ENCODE measurements at places on chromosomes 4 and X.

DNA sequence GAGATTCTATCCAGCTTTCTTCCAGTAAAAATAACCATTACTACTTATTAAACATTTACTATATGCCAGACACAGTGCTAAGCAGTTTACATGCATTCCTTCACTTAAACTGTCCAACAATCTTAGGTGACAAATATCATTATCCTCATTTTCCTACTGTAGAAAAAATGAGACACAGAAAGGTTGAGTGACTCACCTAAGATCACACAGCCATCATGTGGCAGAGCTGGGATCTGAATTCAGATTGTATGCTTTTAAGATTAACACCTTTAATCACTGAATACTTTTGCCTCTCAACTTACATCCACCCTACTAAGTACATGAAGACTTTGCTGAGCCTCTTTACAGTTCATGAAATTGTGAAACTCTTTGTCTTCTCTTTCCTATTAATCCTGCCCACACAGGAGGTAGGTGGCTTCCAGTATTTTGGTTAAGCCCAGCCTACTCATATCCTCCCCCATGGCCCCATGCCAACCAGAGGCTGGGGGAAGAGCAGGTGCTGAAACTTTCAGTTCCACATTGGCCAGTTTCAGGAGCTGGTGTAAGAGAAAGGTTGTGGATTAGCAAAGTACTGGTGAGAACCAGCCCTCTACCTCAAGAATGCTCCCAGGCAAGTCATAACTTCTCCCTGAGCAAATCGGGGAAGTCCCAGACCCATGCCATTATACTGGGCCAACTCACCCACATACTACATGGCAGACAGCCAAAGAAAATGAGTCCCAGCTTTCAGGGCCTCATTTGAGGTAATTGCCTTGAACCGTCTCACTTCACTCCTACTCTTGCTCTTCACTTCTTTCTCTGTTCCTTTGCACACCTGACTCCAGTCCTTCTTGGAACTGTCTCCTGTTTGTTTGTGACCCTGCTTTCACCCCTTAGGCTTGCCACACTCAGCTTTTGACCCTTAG, 211.1 kb downstream of the GUCY2F start:
- no peak for DNase-seq

GRCh38 chr4:166432125-166432524, 559.1 kb downstream of the TLL1 start:
- no peak for DNase-seq

GRCh38 chr4:28350485-28350884, 1489.8 kb downstream of the STIM2 start:
- DNase-seq: no peak

GRCh38 chrX:9612146-9612505, 147.3 kb downstream of the TBL1X start:
- no peak for DNase-seq

DNA sequence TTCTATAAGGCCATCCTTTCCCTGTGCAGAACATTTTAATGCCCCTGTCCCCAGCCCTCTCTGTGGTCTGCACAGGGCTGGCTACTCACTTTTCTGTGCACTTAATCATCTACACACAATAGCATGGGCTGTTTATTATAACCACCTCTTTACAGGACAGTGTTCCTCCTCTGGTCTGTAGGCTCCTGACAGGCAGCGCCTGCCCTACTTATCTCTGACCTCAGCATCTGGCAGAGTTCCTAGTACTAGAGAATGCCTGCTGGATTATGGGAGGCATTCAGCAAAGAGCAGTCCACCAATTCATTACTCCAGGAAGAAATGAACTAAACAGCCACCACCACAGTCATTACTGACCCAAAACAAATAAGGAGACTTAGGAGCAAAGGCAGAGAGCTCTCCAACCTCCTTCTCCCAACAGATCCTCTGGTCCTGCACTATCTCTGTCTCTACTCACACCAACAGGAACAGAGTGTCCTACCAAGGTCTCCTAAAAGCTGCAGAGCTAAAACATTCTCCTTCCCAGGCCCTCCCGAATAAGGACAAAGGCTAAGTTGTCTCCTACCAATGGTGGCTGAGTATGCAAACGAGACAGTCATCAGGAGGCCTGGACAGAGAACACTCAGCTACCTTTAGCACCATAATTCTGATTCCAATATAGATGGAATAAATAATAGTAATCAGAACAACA, 279.2 kb downstream of the QDPR start:
- DNase-seq: no peak

DNA sequence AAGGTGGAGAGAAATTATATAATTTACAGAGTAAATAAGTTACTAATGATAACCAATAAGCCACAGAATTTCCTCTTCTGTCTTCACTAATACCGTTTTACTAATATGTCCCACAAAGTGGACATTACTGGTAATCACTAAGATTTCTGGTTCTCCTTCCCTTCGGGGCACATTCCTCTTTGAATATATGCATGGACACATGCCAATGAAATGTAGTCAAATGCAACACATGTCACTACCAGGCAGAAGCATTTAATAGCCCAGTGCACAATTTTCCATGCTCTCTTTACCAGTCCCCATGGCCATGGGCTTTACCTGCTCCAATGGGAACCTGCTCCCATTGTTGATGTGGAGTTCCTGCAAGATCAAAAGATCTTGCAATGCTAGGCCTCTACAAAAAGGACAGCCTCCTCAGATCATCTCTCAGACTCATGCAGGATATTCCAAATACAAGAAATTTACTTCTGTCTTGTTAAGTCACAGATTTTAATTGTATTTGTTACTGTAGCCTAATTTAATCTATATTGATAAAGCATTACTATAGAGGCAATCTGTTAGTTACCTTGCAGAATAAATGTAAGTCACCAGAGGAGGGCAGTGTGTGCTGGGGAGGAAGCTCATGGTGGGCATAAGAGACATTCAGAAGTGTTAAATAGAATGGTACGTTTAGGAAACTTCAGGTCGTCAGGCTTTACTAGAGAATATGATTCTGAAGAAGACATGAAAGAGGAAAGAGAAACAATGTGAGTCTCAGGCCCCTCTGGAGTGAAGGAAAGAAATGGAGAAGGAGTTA, 37.1 kb upstream of the INPP4B start:
- no peak for DNase-seq

DNA sequence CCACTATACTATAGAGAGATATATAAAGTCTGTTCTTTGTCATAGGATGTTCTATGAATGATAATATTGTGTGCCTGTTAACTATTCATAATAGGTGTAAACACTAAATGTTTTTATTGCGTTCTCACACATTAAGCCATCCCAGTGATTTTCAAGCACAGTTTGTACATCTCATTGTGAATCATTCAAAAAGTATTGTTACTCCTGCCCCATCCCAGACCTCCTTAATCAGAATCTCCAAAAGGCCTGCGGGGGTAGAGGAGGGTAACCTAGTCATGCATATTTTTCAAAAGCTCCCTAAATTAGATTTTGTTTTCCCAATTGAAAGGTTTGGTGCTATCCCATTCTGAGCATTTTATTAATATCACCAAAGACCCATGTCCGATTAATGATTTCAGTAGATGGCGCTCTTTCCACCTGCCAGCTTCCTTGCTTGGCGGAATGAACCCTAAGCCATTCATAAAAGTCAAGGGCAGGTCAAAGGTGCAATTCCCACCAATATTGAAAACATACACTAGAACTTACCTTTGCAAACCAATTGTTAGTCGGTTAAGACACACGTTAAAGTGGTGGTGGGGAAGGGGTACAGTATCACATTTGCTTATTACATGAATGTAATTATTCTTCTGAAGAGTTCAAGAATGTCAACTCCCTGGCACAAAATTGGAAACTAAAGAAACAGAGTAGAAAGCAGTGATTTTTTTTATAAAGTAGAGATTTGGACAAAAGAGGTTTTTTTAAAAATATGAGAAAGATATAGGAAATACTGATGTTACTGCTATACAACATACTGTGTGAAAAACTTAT, 5.8 kb upstream of the TET2 start:
- DNase-seq: no peak

DNA sequence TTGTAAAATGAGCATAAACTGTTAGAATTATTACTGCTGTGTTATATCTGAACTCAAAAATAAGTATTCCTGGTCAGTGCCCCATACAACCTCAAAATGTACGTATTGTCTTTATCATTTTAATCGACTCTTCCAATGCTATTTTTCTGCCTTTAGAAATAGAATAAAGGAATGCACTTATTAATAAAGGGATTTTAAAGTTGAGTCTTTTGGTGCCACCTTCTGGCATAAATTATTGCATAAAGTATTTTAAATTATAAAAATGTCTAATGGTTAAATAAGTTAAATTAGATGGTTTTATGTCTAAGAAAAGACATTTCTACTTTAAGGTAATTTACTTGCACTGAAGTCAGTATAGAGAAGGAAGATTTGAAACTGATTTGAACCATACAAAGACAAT, 424.0 kb upstream of the NDST4 start:
- no peak for DNase-seq

GRCh38 chr4:17323554-17324385, 188.1 kb downstream of the QDPR start:
- no peak for DNase-seq

DNA sequence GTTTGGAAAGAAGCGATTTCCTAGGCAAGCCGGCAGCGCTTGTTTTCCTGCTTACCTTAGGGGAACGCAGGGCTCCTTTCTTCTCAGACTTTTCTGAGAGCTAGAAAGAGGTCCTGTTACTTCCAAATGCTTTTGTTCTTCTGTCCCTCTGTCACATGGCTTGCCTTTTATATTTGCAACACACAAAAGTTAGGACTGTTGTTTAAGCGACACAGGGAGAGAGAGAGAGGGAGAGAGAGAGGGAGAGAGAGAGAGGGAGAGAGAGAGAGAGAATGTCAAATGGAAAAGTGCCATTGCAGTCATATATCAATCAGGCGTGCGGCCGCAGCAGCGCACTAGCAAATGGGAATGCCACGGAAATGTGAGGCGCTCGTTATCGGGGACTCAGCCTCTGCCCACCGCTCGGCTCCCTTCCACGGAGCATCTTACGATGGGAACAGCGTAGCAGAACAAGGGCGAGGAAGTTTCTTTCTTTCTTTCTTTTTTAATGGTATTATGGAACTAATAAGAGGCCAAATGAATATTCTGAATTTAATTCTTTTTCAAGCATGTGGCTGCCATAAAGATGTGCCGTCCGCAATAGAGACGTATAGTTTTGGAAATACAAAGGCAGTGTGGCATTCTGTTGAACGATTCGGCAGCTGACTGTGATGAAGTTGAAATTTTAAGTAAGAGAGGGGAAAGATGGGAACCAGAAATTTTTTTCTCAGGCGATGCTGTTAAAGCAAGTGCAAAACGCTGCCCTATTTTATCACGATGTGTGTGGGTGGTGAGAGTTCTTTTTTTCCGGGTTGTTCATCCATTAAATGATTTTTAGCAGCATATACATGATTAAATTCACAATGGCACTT, at the start of gene NDP:
NDP (minus strand) TSS at position 142 of the 851 bp plus-strand sequence. CDS start 14,745 bp downstream, outside the sequence.
- DNase-seq: no peak

- DNase-seq: no peak
Observed at GRCh38 chr4:107248571-107248970, 212.5 kb upstream of the DKK2 start.

GRCh38 chrX:66039944-66040343, at the start of gene VSIG4:
Gene VSIG4, minus strand, starts transcription at chrX:66040080. Its CDS starts 82 bp downstream, at chrX:66039998.
- DNase-seq: no peak

- no peak for DNase-seq
Observed at GRCh38 chr4:154078504-154079350, 289.8 kb upstream of the SFRP2 start.

DNA sequence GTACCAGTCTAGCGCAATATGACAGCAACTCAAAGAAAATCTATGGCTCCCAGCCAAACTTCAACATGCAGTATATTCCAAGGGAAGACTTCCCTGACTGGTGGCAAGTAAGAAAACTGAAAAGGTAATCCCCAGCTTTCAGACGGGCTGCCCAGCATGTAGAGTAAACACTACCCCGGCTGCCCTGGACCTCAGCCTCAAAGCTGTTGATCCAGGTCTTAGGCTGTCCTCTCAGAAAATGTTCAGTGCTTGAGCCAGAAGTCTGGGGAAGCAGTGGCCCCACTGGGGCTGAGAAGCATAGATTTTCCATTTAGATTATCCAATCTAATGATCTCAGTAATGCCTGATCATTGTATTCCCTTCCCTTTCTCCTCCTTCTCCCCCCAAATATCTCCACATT, 21.9 kb downstream of the BMX start:
- DNase-seq: no peak

- no peak for DNase-seq
Observed at GRCh38 chrX:39619182-39620009, 478.4 kb downstream of the BCOR start.

DNA sequence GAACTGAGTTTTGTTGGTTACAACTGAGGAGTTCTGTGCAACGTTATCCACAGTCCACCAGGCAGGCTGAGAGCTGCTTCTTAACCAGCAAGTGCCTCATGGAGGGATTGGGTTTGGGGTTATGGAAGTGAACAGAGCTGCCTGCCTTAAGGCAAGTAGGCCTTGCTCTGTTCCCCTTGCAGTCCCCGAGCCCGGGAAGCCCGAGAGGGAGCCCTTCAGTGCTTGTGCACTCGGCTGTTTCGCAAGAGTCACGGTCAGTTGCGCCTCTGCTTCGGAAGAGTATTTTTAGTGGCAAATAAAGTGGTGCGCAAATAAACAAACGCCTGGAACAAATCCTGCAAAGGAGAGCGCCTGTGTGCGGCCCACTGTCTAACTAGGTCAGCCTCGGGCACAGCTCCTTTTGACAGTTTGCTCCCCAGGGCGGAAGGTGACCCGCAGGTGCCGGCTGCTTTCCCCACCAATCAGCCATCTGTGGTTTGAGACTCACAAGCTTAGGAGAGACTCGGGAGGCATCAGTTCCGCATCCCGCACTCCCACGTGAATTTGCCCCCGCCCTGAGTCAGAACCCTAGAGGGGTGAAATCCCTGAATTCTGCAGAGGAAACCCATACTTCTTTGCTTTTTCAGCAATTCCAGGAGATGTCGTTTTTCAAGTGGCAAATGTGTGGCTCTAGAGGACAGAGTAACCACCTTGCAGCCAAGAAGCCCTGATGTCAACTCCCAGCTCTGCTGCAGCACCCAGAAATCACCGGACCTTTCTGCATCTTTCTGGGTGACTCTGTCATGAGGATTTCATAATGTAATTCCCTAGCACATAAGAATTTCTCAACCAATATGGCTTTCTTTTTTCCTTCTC, 56.8 kb downstream of the LGI2 start:
- DNase-seq: no peak

GRCh38 chrX:94662689-94663088, 988.7 kb downstream of the FAM133A start:
- DNase-seq: no peak

- DNase-seq: no peak
Observed at GRCh38 chr4:150117629-150118028, 39.4 kb downstream of the DCLK2 start.

- DNase-seq: no peak
Observed at GRCh38 chrX:18647621-18648020, 24.3 kb downstream of the RS1 start.

GRCh38 chr4:84750960-84751283, 168.0 kb downstream of the CDS1 start:
- no peak for DNase-seq

GRCh38 chr4:145681956-145682355, 2.0 kb downstream of the C4orf51 start:
- no peak for DNase-seq
